ENCODE measurements at places on chromosomes 6 and 20. TPM values are rescaled to one million over a fixed set of nuclear protein-coding genes. Genes with fewer than 3 reads are reported as not detected.
A peak's percentile ranks its signal among the peaks of the same experiment; 100 is the strongest.

The CDSN gene
- not detected for polyA plus RNA-seq

The OXT gene
- polyA plus RNA-seq = 0.50 TPM

The RBPJL gene
- polyA plus RNA-seq = not detected

GRCh38 chr6:32327103-32327502, 44.6 kb downstream of the TSBP1 start:
- DNase-seq = peak; percentile 37

DNA sequence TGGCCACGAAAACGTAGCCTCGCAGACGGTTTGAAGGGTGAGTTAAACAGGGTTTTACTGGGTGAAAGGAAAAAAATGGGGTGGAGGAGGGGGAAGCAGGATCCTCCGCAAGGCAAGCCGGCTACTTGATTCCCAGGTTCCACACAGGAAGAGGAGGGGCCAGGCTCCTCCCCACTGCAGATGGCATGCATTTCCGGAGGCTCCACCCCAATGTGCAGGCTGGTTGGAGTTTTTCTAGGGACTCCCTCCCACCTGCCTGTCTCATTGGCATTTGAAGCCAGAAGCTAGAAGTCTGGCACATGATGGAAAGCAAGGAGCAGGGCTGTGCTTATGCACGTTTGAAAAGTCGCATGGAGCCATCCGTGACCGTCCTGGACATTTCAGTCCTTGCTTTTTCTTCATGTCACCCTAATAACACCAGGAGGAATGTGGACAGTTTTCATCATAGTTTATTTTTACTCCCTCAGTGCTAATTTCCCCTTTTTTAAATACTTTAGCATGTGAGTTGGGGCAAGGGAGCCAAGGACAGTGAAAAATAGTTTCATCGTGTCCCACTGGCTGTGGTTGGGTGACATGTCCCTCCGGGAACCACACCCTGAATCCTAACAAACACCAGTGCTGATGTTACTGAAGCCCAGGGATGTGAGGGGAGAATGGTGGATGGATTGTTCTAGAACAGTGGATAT, 100.1 kb upstream of the INSM1 start:
- no peak for DNase-seq

GRCh38 chr6:168884646-168885086, 369.0 kb downstream of the THBS2 start:
- peak; percentile 72 for DNase-seq

DNA sequence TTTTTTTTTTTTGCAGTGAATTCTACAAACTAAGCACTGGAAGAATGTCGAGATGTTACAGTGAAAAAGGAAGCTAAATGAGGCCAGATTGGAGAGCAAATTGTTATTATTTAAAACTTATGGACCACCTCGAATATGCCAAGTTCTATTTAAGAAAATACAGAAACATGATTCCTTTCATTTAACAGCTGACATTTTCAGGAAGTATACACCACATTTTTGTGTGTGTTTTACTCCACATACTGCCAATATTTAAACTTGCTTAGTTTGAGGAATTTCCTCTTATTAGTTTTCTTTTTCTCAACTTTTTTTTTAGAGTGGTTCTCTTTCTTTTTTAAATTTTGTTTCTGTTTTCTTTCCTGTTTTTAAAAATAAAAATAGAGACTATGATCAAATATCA, 37.0 kb upstream of the GCLC start:
- DNase-seq = peak; percentile 65

DNA sequence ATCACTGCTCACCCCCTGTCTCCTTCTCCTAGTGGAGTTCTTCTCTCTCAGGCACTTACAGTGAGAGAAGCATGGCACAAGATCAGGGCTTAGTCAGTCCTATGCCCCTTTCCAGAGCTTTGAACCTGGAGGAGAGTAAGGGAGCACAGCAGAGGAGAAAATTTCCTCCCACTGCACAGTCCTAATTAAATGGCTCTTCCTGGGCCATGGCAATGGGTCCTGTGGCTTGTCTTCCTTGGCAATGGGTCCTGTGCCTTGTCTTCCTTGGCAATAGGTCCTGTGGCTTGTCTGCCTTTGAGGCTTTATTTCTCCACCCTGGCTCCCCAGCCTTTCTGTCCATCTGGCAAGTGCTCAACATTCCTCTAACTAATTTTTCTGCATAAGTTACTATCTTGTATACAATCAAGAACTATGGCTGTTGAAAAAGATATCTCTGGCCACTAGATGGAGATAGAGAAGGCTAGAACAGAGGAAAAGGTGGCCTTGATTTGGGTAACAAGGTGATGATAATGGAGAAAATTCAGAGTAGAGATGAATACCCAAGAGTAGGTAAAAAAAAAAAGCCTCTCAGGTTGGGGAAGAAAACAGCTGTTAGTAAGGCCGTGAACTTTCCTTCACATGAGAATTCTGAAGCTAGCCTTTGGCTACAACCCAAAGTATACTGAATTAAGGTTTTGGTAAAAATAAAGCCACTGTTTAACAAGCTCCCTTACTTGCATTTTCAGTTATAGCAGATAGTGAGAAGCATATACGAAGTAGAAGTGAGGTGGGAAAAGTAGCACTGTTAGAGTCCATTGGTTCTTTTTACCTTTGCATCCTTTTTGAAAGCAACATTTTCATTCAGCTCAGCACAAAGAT, 504.9 kb downstream of the DOK5 start:
- DNase-seq = peak; percentile 12

DNA sequence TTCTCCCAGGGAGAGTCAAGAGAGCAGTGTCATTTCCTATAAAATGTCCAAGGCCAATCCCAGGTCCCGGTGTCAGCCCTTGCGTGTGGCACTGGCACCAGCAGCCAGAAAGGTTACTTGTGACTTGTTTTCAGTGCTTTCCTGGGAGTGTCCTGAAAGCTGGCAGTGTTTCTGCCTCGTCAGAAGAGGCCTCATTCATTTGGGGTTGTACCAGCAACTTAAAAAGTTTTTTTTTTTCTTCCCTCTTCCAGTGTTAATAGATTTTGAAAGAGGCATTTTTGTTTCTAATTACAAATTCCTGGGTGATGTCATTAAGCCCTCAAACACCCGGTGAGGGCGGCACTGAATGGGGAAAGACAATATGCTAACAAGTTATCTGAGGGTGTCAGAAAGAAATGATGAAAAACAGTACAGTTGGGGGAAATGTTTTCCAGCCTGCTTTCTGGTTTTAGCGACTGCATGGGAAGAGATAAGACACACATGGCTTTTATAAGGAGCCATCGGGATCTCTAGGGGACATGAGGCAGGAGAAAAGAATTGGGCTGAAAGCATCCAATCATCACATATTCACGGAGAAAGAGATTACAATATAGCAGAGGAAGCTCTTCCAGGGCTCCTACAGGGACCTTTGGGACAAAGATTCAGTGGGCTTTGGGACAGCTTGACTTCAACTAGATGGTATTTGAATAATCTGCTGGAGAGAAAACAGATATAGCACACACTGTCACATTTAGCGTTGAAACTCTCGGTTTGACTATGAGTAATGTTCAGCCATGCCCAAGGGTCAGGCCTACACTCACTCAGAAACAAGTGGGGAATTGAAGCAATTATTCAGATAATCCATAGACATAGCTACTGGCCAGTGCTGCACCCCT, 153.0 kb downstream of the BCAS1 start:
- DNase-seq = peak; percentile 75

DNA sequence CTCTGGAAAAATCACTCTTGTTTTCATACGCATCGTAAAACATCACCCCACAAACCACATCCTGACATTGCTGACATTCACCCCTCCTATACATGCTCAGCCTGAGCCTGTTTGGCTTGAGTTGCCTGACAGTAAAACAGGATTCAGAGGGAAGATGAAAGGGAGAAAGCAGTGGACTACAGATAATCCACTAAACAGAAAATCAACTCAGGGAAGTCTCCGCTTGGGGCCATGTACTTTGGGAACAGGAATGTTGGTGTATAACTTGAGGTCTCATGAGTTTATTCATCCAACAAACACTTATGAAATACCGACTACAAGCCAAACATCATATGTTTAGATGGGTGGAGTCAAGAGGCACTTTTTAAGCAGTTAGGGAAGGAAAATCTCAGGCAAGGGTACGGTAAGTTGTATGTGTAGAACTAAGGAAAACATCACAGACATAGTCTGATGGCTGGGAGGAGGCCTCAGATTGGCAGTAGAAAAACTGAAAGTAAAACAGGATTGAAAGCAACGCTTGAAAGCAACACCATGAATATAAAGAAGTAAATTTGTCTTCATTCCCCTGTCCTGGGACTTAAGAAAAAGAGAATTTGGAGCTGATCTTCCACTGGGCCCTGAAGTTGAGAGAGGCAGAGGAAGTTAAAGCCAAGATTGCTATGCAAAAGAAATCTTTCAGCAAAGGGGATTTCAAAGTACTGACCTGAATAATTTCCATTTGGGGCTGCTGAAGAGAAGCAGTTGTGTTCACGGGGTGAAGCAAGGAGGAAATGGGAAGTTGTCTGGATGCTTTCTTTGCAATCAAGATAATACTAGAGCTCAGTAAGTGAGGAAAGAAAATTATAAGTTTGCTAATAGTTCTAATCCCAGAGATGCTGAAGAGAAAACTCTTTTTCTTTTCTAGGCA, 28.8 kb downstream of the PDE7B start:
- DNase-seq = peak; percentile 44

DNA sequence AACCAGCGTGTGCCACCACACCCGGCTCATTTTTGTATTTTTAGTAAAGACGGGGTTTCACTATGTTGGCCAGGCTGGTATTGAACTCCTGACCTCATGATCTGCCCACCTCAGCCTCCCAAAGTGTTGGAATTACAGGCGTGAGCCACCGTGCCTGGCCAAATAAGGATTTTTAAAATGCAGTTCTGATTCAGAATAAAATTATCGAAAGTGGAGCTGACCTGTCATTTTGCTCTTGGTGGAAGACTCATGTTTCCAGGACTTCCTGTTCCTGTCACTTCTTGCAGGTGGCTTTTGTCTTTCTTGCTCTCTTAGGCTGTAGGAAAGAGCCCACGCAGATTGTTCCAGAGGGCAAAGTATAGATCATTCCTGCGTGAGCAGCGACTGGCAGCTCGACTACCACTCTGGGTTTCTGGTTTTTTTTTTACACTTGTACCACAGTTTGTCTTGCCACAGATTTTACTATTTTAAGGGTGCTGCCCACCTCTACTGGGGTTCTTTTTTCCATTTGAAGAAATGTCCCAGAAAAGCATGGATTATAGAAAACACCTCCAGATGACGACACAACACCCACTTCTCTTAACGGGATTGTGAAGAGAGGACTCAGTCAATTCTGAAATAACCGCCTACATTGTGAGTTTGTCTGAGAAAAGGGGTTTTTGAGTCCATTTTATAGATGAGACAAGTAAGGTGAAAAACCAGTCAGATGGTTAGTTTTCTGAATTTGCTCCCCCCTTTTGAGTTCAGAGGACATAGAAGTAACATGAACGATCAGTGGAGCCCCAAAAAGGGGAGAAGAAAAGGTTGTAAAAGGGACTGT, 7.5 kb downstream of the JARID2 start:
- DNase-seq = no peak

- no peak for DNase-seq
Measured at GRCh38 chr6:44976677-44977641, 351.2 kb upstream of the RUNX2 start.

DNA sequence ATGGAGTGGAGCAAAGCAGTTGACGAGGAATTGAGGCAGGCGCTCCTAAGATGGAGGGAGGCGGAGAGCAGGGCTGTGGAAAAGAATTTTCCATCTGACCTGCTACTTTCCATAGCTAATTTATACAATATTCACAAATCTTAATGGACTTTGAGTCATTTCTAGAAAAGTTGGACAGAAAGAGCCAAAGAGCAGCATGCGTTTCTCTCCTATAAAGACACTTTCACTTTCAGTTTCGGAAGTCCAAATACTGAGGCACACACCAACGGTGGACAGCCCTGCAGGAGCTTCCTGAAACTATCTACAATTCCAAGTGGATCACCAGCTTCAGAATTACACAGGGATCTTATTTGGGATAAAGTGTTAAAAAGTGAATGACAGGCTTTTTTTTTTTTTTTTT, 43.5 kb downstream of the PANK2 start:
- peak; percentile 70 for DNase-seq

GRCh38 chr20:11162026-11162775, 488.4 kb upstream of the JAG1 start:
- DNase-seq = peak; percentile 83
